Fibroblast of pulmonary artery (primary cell): ENCODE measurements at places on chromosomes 4 and X.

- DNase-seq, result no peak
Observed at GRCh38 chrX:148498067-148498466, 2.4 kb upstream of the AFF2 start.

DNA sequence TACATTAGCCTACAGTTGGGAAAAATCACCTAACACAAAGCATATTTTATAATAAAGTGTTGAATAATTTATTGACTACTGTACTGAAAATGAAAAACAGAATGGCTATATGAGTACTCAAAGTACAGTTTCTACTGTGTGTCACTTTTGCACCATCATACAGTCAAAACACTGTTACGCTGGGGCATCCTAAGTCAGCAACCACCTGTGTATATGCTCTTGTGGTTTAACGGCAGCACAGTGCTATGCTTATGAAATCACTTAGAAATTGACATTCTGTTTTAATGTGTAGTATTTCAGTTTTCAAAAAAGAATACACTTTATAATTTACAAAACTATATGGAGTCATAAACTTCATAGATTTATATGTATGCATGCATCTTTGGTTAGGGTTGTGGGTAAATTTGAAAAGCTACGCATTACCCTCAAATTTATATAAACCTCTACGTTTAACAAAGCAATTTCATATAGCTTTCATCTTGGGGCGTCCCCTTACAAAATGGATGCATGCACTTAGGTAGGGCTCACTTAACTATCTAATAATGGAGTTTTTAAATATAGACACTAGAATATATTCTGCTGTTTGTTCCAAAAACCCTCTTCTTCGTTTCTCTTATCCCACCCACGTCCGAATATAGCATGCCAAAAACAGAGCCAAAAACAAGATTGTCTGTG lies 690 bp upstream of the NEIL3 start:
- DNase-seq, result no peak

- peak; percentile 8 for DNase-seq
Observed at GRCh38 chr4:124854968-124855367, 142.4 kb upstream of the ANKRD50 start.

GRCh38 chr4:29718136-29718535 lies 1002.0 kb upstream of the PCDH7 start:
- DNase-seq, result no peak

GRCh38 chrX:132961511-132961910 lies 3.1 kb upstream of the HS6ST2 start:
- DNase-seq, result no peak

GRCh38 chr4:185654965-185655554 lies 119.8 kb upstream of the PDLIM3 start:
- no peak for DNase-seq

DNA sequence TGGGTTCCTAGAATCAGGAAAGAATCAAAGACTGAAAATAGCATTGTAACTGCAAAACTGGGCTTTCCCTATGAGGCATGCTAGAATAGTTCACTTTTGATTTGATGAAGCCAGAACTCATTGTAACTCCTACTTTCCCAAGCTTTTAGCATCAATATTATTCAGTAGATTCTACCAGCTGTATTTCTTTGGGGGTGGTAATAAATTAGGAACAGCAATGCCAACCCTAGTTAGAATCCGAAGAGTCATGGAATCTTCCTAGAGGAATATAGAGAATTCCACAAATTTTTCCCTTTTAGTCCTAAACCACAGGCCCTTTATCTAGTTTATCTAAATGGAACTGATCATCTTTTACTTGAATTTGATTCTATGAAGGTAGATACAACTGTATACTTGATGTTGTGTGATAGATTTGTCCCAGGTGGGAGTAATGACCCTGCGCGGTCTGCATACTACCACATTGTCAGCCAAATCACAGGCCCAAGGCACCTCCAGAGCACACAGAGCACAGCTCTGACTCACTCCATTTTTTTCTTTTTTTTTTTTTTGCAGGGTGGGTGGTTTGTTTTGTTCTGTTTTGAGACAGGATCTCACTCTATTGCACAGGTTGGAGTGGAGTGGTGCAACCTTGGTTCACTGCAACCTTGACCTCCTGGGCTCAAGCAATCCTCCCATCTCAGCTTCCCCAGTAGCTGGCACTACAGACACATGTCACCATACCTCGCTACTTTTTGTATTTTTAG lies 66.6 kb downstream of the EDNRA start:
- DNase-seq, result peak; percentile 83

GRCh38 chrX:14017399-14017798 lies 12.3 kb downstream of the GEMIN8 start:
- DNase-seq, result no peak

DNA sequence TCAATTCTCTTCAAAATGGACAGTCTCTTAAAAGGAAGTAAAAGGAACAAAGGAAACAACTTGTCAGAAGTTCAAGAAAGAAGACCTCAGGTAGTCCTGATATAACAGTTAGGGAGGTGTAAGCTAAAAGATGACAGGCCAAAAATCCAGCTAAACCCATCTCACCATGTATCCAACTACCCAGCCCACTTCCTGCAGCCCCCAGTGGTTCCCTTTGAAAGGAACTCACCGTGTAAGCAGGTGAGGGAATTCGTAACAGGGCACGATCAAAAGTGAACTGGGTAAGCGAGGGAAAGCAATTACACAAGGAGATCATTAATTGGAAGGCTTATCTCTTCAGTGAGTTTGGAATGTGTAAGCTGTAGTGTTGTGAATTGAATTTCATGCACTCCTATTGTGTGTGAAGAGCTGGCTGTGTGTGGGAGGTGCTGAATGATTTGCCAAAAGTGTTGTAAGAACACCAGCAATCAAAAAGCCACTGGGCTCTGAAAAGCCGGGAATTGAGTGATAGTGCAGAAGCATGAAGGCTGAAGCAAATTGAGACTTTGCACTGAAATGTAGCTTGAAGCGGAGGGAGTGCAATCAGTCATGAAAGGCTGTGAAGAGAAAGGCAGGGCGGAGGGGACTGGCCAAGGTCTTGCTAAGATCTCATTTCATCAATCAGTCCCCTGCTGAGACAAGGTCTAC lies 914.2 kb upstream of the LCORL start:
- DNase-seq, result peak; percentile 7

DNA sequence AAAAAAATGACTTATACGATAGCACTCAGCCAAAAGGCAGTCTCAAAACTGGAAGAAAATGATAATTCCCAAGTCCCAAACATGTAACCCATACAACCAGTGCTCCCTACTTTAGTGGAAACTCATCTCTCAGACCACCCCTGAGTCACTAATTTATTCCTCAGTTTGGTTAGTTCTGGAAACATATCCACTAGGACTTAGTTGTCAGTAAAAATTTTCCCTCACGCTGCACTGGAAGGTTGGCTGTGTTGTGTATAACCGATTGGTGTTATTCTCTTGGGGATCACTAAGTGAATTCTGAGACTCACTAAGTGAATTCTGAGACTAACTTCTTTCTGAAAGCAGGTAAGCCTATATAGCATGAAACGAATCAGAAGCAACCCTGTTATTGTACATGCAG lies 48.5 kb upstream of the GAB1 start:
- no peak for DNase-seq

DNA sequence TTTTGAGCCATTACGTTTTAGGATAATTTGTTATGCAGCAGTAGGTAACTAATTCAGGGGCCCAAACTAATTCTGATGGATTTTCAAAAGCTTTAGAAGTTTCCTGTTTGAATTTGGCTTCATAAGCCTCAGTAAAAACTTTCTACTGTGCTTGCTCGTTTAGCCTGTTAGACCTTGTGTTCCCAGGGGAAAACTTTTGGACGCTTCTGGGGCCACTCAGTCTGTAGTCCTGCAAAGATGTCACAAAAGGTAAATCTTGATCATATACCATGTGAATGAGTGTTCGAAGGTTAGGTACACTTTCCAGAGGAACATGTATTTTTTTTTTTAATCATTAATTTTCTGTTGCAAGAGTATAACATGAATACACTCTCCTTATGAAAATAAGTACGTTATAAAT lies 70.7 kb downstream of the SUPT20HL2 start:
- DNase-seq, result no peak

GRCh38 chrX:56026815-56027214 lies 205.3 kb upstream of the KLF8 start:
- DNase-seq, result no peak

GRCh38 chr4:162075726-162076125 lies 88.1 kb downstream of the FSTL5 start:
- no peak for DNase-seq

GRCh38 chrX:102767287-102767686 lies 46.7 kb downstream of the GPRASP3 start:
- no peak for DNase-seq
